ENCODE measurements at places on chromosomes 5 and 9.

GRCh38 chr9:127540664-127541041 is 71.4 kb upstream of the STXBP1 start:
- peak; percentile 36 for DNase-seq

- no peak for DNase-seq
These were observed 622.1 kb downstream of the MAT2B start for GRCh38 chr5:164127527-164127926.

GRCh38 chr9:9174358-9174757 is 1374.8 kb upstream of the DMAC1 start:
- no peak for DNase-seq

DNA sequence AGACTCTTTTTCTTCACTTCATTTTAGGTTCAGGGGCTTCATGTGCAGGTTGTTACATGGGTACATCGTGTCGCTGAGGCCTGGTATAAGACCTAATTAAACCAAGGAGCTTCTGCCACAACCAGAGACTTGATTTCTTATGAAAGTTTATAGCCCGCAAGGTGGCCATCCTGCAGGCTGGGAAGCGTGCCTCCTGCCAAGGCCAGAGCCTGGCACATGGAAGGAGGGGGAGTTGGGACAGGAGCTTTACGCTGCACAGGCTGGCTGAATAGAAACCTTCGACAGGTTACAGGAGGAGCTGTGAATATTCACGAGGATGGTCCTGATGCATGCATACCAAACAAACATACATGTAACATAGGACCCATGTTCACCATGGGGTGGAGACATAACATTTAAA is 50.1 kb upstream of the SIMC1 start:
- DNase-seq, result no peak

DNA sequence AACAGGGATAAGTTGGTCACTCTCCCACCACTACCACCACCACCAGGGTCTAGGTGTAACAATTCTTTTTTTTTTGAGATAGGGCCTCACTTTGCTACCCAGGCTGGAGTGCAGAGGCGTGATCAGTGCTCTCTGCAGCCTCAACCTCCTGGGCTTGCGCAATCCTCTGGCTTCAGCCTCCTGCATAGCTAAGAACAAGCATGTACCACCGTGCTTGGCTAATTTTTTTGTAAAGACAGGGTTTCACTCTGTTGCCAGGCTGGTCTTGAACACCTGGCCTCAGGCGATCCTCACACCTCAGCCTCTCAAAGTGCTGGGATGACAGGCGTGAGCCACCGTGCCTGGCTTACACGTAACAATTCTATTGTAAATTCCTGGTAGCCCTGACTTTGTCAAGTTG is 27.5 kb downstream of the CORO2A start:
- no peak for DNase-seq

DNA sequence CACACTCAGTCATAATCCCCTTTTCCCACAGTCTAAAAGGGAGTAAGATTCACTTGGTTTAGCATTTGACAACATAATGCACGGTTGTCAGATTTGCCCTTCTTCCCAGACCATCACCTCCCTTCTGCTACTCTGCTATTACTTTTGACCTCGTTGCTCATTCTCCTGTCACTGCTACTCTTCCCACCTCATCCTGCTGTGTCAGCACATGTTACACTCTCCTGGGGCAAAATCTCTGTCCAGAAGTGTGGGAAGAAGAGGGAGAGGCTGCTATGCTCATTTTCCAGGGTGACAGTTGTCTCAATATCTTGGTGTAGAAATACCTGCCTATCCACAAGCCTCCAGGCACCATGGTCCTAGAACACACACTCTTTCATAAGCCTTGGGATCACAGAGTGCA is 449.9 kb upstream of the PIK3R1 start:
- DNase-seq, result no peak

DNA sequence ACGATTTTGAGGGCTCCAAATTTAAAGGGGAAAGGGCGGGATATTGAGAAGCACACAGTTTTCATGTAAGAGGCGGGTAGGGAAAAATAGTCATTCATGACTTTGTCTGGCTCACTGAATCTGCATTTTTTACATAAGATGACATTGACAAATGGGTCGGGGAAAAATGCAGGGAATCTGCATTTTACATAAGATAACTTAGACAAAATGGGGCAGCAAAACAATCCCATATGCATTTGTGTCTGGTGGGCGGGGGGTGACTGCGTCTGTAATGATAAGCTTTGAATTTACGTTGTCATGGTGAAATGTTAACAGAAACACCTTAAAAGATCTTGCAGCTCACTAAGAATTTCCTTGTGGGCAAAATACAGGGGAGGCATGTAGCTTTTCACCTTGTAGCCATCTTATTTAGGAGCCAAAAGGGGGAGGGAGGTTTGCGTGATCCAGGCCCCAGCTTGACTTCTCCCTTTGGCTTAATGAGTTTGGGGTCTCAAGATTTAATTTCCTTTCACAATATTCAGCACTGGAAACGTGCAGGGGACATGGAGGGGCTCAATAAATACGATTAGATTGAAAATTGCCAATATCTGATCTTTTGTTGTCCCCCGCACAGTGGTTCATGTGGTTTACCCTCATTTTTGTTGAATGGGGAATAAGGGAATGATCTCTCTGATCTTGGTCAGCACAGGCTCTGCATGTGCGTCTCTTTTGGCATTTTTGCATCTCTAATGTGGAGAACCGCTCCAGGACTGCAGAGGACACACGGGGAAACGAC is 41.1 kb upstream of the GADD45G start:
- DNase-seq, result no peak

DNA sequence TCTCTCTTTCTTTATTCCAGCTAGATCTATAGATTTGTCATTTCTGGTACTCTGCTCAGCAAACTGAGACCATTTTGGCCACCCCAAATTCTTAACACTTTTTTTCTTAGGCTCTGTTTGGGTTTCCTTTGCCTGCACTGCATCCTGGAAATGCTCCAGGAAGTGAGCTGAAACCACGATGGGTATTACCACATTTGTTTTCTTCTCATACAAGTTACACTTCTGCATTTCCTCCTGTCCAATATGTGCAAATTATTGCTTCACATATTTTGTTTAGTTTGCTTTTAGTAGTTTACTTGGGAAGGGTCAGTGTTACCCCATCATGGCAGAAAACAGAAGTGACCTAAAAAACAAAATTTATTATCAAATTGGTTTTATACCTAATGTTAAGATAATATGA is 498.6 kb upstream of the GRIN3A start:
- no peak for DNase-seq

DNA sequence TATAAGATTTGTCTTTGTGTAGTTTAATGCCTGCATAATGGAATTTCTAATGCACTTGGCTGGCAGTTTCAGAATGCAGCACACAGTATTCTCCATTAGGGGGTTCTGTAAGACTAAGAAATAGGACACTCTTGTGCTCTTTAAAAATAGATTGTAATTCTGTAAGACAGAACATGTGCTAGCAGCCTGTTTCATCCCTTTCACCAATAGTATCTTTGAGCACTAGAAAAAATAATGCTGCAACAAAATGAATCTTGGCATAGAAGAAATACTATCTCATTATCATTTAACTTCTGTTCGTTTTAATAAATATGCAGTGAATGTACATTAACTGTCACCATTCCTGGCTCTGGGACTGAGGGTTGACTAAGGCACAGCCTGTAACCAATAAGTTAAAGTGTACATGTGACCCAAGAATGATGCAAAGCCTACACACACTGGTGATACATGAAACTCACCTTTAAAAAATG is 23.8 kb upstream of the ZNF622 start:
- peak; percentile 28 for DNase-seq

- no peak for DNase-seq
These were observed 19.3 kb downstream of the AK8 start for GRCh38 chr9:132858751-132859150.

DNA sequence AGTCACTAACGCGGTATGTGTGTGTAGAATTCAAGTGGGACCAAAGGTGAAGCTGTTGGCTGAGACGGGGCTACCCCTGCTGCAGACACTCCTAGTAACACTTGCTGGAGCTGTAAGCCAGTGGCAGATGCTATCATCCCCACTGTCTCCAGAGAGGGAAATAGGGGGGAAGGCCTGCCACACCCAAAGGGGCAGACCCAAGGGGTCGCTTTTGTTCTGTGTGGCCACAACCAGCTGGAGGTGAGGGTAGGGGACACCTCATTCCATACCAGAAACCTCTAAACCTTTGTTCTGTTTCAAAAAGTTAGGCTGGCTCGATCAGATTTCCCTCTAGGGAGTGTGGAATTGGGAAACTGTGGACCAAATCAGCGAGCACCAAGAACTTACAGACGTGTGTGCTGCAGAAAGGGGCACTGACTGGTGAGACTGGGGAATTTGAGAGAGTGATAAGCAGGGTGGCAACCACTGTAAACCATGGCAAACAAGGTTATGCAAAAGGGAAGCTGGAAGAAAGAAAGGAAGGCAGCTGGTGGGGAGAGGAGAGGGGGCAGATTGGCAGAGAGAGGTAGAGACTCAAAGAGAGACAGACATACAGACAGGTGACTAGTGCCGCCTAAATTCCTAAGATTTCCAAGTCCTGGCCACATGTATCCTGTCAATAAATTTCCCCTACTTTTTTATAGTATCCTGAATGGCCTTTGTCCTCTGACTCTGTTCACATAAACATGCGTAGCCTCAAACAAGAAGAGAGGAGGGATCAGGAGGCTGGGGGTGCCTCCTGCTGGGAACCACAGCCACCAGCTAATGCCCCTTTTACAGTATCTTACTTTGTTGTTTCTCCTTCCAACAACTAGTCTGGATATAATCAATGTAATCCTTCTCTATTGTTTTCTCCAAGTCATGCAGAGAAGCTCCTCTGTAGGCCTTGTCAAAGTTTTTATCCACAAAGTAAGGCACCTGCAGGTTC is 15.6 kb upstream of the SPATA24 start:
- no peak for DNase-seq

DNA sequence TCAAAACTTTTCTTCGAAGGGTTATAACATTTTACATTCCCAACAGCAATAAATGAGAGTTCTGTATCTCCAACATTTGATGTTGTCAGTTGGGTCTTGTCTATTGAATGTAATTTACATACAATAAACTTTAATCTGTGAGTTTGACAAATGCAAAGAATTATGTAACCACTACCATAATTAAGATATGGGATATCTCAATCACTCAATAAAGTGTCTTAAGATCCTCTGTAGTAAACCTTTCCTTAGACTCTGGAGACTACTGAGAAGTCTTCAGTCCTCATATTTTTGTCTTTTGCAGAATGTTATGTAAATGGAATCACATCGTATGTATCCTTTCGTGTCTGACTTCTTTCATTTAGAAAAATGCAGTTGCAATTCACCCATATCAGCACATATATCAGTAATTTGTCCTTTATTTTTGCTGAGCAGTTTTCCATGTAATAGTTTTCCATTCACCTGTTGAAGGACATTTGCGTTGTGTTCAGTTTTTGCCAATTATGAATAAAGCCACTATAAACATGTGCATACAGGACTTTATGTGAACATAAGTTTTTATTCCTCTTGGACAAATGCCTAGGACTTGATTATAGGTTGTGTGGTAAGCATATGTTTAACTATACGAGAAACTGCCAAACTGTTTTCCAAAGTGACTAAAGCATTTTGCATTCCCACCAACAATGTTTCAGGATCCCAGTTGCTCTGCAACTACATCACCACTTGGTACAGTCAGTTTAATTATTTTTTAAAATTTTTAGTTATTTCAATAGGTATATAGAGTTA is 784.6 kb upstream of the ZNF608 start:
- DNase-seq, result no peak

DNA sequence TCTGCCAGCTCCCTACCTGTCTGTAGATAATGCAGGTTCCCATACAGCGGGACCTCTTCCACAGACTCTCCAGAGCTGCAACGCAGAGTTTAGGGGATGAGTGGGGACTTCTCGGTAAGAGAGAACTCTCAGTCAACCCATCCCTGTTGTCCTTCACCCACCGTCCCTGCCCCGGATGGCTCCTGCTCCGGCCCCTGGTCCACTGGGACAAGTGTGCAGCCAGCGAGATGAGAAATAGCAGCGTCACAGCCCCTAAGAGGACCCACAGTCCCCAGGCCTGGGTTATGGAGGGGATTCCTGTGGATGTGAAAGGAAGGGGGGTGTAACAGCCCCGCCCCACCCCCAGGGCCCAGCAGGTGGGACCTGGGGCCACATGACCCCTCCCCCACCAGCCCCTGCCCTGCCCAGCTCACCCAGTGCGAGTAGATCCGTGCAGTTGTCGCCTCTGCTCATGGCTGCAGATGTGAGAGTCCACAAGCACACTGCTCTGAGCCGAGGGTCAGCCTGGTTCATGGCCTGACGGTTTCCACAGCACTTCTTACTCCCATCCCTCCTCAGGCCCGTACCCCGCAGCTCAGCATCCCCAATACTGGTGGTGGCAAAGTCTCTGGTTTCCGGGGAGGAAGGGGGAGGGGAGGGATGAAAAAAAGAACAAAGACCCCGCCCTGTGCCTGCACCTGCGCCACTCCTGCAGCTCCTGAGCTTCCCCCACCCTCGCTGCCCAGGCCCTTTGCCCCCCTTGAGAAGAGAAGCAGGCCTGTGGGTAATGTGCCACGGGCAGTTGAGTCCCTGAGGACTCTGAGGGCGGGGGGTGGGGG is at the start of gene SIT1:
Gene SIT1, minus strand, starts transcription at position 591 of the 818 bp plus-strand sequence. Its CDS starts 78 bp downstream, at position 513.
- DNase-seq, result no peak

DNA sequence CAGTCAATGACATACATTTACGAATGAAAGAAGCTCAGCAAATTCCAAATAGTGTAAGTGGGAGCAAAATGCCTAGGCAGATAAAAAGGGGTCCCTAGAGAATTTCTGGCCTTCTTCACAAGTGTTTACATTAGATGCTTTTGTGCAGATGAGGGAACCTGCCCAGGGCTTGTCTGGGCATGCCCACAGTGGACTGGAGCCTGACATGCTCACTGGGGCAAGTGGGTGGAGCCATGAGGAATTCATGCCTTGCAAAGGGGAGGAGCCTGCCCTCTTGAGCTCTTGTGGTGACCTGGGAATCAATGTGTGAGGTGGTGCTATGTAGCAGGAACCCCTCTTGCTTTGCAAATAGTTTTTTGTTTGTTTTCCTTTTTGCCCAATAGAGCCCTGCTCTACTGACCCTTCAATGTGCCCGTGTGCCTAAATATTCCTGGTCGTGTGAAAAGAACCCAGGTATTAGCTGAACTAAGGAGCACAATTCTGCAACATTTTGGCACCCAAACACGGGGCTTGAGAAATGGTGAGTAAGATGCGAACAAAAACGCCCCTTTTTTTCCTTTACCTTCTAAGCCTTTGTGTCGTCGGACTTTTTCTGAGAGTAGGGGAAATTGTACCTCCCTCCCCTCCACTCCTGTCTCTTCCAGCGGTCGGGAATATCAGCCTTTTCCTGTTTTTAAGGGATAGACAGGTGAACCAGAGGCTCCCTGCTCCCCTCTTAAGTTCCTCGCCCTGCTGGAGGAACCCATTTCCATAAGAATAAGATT is 433.8 kb upstream of the CDH9 start:
- DNase-seq, result peak; percentile 76
